Left cardiac atrium (tissue), 4 donors: ENCODE measurements at places on chromosomes 1 and 21. TPM values are rescaled to one million over a fixed set of nuclear protein-coding genes. Genes with fewer than 3 reads are reported as not detected.

DNA sequence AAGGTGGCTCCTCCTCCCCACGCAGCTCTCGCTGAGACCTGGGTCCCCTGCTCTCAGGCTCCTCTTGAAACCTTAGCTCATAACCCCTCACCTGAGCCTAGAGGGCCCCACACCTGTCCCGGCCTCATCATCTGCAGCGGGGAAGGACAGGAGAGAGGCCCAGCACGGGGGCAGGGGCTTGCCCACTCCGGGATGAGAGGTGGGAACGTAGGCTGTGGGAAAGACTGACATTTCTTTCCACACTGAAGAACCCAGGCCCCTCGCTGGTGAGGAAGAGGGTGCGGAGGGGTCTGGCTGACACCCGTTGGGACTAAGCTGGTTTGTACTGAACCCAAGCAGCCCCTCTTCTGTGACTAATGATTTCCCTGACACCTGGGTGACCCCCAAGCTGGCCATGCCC lies 14.0 kb upstream of the NES start:
- DNase-seq: no peak

HRNR gene
- total RNA-seq: not detected

PRRX1 gene
- 31.4 TPM for total RNA-seq

DNA sequence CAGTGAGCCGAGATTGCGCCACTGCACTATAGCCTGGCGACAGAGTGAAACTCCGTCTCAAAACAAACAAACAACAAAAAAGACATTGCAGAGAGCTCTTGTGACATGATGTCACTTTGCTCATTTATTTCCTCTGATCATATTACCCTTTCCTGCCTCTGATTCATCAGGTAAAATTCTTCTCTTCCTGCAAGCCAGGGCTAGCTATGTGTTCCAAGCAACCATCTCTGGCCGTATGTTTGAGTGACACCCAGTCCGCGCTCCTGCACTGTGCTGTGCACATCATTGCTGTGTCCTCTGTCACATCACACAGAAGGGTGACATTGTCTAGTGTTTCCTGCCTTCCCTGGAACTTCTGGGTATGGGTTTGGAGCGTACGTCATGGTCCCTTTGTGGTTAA lies 251.3 kb downstream of the PCP4 start:
- no peak for DNase-seq

SEMA4A gene
- total RNA-seq: 2.7 TPM

GRCh38 chr1:162328512-162328911 lies 48.1 kb downstream of the SPATA46 start:
- DNase-seq: no peak

DNA sequence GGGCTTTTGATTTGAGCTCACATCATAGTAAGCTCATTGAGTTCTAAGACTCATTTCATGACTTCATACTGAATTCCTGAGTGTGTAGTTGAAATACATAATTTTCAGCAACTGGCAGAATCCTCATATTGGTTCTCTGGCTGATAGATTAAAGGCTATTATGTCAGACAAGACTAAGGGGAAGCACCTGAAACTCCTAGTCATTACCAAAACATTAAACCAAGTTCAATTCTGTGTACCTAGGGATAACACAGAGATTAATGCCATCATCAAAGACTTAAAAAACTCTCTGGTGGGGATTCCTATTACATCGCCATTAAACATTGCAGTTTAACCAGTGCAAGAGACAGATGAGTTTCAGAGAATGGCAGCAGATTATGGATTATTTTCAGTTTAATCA lies 339.1 kb downstream of the PTPRC start:
- no peak for DNase-seq

AKT3 gene
- 27.6 TPM for total RNA-seq

GRCh38 chr1:152502496-152503180 lies 8.0 kb upstream of the LCE5A start:
- DNase-seq: no peak

DNA sequence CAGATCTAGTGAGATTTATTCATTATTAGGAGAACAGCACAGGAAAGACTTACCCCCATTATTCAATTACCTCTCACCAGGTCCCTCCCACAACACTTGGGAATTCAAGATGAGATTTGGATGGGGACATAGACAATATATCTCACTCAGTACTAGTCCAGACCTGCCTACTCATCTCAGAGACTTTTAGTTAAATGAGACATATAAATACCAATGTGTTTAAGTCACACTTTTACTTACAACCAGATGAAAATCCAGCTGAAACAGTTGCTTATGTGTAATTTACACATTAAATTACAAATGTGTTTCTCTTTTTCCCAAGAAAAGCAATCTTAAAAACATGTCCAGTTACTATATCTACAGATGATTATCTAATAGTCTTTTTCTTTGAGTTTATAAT lies 1145.6 kb downstream of the KCNT2 start:
- DNase-seq: no peak

ANGPTL7 gene
- 0.39 TPM for total RNA-seq

GRCh38 chr1:3494321-3495308 lies 40.1 kb downstream of the ARHGEF16 start:
- no peak for DNase-seq

DNA sequence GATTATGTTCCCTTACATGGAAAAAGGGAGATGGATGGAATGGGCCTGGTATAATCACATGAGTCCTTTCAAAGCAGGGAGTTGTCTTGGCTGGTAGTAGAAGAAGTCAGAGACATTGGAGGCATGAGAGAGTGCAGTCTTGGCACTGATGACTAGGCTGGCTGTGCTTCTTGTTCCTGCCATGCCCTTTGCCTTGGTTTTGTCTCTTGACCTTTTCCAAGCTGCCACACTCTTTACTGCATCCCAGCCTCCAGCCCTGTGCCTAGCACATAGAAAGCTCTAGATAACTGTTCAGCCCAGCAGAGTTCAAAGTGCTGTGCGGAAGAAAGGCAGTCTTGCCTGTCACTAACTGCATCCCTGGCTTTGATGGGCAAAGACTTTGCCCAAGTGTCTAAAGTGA lies 412.6 kb downstream of the PRDM2 start:
- DNase-seq: no peak

GRCh38 chr1:240149484-240150094 lies 57.9 kb downstream of the FMN2 start:
- no peak for DNase-seq

DNA sequence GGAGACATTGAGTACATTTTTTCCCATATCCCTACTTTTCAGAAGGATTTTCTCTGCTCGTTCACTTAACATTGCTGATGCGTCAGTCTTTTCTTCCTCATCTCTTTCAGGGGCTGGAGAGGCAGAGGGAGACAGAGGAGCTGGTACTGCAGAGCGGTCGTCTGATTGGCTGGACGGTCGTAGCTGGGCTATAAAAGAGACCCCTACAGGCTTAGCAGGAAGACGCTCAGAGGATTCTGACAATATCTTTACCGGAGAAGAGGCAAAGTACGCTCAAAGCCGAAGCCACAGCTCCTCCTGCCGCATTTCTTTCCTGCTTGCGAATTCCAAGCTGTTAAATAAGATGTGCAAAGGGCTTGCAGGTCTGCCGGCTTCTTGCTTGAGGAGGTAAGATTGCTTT lies at the start of gene RGS4:
RGS4 (plus strand) TSS at position 220 of the 400 bp plus-strand sequence; CDS start at position 344, 124 bp downstream.
- peak; percentile 63 for DNase-seq

- DNase-seq: no peak
These were observed 31.1 kb downstream of the PROK1 start for GRCh38 chr1:110481968-110482623.

DNA sequence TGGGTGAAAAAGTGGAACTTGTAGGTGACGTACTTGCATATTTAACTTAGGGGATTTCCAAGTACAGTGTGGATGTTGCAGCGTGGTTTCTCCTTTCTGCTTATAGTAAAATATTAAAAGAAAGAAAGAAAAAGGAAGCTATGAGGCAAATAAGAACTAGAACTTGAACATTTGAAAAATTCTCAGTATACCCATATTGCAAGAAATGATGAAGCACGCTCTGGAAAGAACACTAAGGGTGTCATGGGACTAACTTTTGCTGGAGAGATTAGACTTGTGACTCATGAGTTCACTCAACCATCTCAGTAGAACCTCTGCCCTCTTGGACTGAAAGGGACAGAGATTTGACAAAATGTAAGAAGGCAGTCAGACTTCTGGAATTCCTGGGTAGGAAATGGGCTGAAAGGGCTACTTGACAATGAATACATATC lies 704.5 kb upstream of the ADGRL4 start:
- DNase-seq: no peak

GRCh38 chr1:220485791-220486190 lies 42.1 kb upstream of the MARK1 start:
- DNase-seq: no peak

DNA sequence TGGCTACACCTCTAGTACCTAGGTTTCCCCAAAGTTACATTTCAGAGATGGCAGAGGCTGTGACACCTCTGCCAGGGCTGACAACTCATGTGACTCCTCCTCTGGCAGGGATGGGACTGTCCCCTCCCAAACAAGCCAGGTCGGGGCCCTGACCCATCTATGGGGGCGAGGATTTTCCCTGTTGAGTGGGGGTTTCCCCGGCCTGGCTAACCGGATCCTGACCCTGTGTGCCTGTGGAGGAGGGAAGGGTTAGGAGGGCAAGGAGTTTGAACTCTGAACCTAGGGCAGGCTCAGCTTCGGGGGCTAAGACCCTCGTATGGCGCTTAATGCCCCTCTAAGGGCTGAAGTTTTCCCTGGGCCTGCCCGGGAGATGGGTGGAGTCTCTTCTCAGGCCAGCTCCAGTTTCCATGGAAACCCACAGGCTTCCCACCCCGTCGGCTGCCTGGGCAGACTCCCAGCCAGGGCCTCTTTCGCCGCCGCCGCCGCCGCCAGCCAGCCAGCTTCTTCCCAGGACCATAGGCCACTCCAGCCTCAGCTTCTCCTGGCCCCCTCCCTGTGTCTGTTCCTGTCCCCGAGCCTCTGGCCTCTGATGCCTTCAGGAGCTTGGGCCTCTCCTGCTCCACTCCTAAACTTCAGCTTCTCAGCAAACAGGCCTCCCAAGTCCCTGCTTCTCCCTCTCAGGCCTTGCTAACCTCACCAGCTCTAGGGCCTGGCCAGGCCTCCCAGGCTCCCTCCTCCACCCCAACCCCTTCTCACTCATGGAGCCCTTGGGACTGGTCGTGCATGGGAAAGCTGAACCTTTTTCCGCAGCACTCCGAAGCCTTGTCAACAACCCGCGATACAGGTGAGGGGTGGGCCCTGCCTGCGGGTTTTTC lies at the start of gene BTBD19:
BTBD19 (plus strand) TSS at position 461 of the 875 bp plus-strand sequence; CDS start at position 759, 298 bp downstream.
- peak; percentile 90 for DNase-seq

DNA sequence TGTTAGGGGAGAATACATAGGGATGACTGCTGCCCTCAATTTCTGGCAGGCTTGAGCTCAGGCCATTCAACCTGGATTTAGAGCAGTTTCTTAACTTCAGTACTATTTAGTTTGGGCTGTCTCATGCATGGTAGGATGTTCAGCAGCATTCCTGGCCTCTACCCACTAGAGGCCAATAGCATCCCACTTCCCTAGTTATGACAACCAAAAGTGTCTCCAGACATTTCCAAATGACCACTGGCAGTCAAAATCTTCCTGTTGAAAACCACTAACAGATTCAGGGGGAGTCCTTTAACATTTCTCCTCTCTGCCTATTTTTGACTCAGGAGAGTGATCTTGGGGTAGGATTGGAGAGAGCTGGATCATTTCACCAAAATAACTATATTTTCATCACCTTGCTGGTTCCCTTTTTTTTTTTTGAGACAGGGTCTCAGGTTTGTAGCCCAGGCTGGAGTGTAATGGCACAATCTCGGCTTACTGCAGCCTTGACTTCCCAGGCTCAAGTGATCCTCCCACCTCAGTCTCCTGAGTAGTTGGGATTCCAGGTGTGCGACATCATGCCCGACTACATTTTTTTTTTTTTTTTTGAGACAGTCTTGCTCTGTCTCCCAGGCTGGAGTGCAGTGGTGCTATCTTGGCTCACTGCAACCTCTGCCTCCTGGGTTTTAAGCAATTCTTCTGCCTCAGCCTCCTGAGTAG lies 8.7 kb downstream of the GNAT2 start:
- DNase-seq: no peak

SPRR2G gene
- not detected for total RNA-seq

- DNase-seq: no peak
These were observed 4.6 kb upstream of the GMEB1 start for GRCh38 chr1:28663871-28664470.

DNA sequence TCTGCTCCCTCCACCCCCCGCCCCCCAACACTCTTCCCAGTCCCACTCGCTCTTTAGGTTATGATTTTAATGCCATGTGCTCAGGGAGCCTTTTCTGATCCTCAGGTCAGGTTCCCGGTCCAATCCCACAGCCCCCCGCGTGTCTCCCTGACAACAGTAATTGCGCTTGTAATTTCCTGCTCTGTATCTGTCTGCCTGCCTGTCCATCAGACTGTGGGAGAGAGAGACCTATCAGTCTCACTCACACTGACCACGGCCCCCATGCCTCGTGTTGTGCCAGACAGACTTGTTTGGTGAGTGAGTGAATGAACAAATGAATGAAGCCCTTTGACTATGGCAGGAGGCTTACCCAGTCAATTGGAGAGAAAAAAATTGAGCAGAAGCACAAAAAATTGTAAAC lies 50.8 kb upstream of the ECE1 start:
- DNase-seq: no peak

DNA sequence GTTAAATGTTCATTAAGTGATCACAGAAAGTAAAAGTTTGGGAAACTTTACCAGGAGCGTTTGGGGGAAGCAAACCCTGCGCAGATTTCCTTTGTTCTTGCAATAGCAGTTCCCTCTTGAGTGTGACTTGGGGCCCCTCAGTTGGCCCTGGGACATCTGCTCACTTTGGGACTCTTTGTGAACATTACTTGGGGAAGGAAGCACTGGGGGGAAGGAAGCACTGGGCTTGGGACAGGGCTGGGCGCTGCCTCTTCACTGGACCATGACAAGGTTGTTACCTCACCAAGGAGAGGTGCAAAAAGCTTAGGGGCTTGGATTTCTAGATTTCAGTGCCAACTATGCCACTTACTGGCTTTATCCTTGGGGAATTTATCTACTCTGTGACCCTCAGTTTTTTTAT lies 63.5 kb downstream of the ETS2 start:
- DNase-seq: no peak
